ENCODE measurements at places on chromosomes 16 and 17.

DNA sequence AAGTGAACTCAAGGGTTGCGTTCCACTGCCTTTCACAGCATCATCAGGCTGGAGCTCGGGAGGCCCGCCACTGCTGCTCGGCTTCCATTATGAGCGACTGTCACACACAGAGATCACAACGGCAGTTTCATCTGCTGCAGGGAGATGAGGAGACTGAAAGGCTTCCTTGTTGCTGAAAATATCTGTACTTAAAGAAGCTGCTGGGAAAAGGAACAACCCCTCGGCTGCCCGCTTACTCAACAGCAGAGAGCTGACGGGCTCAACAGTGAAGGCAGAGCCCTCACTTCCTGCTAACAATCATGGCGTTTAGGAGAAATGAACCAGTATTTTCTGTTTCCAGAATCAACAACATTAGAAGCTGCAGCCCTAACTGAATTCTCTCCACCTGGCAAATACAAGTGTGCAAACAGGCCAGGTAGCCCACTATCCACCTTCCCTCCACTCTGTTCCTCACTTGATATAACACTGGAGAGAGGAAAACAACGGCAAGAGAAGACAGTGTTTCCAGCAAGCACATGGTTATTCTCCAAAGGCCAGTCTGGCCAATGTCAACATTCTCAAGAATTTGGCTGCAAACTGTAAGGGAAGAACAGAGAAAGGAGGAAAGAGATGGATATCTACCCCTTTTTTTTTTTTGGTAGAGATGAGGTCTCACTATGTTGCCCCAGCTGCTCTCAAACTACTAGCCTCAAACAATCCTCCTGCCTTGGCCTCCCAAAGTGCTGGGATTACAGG, 33.7 kb downstream of the MBTPS1 start:
- peak; percentile 62 for DNase-seq

DNA sequence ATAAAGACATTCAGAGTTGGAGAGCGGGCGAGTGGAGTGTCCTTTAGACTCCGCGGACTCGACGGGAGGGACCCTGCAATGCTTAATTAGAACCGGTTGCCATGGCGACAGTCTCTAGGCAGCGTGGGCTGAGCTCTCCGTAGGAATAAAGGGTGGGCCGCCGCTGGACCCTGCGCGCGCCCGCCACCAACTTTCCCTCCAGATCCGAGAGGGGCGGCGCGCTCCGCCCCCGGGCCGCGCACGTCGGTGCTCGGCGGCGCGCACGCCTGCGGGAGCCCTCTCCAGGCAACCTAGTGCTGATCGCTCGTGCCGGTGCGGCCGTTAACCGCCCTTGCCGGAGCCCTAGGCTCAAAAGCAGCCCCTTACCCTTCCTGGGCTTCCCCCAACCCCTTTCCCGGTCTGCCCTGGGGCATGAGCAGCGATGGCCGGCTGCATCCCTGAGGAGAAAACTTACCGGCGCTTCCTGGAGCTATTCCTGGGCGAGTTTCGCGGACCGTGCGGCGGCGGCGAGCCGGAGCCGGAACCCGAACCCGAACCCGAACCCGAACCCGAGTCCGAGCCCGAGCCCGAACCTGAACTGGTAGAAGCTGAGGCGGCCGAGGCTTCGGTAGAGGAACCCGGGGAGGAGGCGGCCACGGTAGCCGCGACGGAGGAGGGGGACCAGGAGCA, at the start of gene PPM1E:
PPM1E (plus strand) TSS at position 278 of the 669 bp plus-strand sequence.
- DNase-seq: peak; percentile 20

- no peak for DNase-seq
Observed at GRCh38 chr17:61064087-61064951, 335.3 kb upstream of the TBX2 start.

DNA sequence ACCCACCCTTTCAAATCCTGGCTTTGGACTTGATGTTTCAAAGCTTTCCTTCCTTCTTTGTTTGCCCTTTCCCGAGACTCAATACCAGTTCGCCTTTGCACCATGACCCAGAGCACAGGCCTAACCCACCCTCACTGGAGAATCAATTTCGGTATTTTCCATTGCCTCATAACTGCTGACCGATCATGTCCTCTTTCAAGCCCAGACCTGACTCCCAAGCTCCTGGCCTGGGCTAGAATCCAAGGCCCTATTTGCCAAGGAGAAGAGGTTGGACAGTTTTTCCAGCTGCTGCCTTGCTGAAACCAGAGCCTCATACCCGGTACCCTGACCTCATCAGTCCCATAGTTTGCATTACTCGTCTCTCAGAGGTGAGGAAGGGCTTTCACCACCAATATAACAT, 35.3 kb upstream of the HELZ start:
- DNase-seq: no peak

DNA sequence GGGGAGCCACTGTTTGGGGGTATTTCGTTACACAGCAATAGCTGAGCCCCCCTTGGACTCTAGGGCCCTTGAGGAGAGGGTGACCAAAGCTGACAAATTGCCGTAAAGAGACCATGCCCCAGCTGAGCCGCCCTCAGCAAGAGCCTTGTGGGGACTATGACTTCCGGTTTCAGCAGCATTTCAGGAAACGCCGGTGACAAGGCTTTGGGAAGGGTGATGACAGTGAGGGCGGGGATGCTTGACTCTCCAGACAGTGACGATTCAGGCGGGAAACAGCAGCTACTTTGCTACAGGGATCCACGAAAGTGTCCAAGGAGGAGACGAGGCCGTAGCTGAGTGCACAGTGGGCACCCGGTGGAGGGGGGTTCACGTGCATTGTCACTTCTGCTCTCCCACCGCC, 360.8 kb downstream of the C16orf95 start:
- DNase-seq: peak; percentile 8

- no peak for DNase-seq
Observed at GRCh38 chr17:50861822-50862528, 4.2 kb downstream of the TOB1 start.

DNA sequence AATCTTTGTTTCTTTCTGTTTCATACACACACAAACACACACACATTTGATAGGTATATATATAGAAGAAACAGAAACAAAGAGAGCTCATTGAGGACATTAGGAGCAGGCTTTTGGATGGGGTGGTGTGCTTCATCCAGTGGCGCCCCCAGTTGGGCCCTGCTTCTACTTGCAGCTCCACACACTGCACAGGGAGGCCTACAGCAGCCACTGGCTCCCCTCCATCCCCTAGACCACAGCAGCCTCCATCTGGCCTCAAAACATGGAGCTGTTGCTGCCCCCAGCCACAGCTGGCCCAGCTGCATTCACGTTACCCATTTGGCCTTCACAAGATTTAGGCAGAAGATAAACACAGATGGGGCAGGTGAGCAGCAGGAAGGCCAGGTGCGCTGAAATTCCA, 33.1 kb upstream of the NF1 start:
- DNase-seq: peak; percentile 19

GRCh38 chr17:75131278-75132017, at the start of gene NT5C:
Gene NT5C (minus strand): TSS chr17:75131742. CDS start chr17:75131707, 35 bp downstream.
- DNase-seq: peak; percentile 64

DNA sequence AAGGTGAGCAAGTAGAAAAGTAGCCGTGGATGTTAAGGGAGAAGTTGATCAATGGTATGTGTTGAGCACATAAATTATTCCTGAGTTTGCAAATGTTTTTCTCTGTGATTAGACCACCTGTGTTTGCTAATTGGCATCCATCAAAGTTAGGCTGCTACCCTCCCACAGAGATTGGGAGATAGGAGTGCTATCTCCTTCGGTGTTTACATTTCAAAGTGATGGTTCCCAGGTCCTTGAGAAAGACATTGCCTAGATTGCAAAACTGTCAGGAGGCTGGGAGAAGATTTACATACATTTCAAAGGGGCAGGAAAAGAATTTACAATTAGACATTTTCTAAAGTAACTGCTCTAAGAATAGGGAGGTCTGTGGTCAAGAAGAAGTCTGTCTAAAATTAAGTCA, 54.3 kb upstream of the CNTNAP4 start:
- DNase-seq: no peak

GRCh38 chr17:82615084-82616020, 32.9 kb downstream of the WDR45B start:
- no peak for DNase-seq

- DNase-seq: no peak
Observed at GRCh38 chr17:56598466-56598865, 5.0 kb downstream of the NOG start.

GRCh38 chr17:58530655-58531054, 16.2 kb upstream of the MTMR4 start:
- DNase-seq: no peak

GRCh38 chr17:17523731-17524490, 27.7 kb upstream of the RASD1 start:
- DNase-seq: no peak
